ENCODE measurements at places on chromosomes 1 and 21.

DNA sequence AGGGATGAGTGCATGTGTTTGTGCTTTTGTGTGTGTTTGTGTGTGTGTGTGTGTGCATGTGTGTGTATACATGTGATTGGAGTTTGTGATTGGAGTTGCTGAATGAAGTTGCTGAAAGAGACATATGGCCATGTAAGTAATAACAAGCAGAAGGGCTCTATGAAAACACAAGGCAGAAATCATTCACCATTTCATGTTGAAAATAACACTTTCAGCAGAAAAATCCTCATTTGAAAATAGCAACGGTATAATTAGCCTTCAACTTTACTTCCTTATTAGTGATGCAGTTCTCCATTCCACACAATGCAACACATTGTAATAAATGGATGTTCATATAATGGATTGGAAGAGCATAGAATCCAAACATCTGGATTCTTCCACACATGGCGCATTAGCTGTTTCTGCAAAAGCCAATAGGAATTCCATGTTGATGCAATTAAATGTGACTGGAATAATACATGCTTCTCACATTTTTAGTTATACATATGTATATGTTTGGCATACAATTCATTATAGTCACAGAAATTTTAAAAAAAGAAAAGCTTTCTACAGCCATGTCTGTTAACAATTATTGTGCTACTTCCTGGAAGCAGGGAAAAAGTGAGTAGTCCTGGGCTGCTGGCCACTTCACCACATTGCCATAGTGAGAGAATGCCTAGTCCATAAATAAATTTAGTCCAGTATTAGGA lies 538.0 kb downstream of the LTN1 start:
- DNase-seq = no peak

- DNase-seq = no peak
Observed at GRCh38 chr1:224205438-224205840, 22.4 kb downstream of the DEGS1 start.

GRCh38 chr1:54118704-54119103 lies 34.1 kb downstream of the CDCP2 start:
- no peak for DNase-seq

GRCh38 chr1:54825696-54826095 lies 24.6 kb upstream of the TTC22 start:
- no peak for DNase-seq

DNA sequence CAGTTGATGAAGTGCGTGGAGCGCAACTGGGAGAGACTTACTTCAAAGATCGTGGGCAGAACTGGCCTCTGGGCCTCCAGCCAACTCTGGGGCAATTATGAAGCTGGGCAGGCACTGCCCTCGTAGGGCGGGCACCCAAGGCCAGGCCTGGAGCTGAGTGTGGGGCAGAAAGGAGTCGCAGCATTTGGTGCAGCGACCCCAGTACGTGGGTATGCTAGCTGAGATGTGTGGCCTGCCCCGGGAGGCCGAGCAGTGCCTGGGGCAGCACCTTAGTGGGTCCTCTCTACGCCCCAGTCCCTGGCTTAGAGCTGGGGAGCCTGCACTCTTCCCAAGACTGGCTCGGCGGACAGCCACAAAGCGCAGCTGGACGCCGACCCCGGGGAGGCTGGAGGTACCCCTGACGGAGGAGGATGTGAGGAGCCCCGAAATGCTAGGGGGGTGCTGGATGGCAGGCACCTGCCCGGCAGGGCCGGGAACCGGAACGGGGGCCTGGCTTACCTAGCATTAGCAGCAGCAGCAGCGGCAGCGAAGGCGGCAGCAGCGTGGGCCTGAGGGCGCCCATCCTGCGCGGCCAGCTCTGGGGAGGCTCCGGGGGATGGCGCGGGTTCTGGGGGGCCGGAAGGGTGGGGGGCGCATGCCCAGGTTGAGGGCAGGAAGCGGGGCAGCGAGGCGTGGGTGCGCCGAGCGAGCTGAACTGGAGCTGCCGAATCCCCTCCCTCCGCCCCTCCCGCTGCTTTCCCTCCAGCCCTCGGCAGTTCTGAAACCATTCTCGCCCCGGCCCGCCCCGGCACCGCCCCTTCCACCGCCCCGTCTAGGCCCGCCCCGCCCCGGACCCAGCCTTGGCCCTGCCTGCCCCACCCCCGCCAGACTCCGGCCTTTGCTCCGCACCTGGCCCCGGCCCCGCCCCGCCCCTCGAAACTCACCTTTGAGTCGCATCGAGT lies at the start of gene IGSF8:
IGSF8 (minus strand) TSS at position 709 of the 941 bp plus-strand sequence; CDS start at position 562, 147 bp downstream.
- no peak for DNase-seq

DNA sequence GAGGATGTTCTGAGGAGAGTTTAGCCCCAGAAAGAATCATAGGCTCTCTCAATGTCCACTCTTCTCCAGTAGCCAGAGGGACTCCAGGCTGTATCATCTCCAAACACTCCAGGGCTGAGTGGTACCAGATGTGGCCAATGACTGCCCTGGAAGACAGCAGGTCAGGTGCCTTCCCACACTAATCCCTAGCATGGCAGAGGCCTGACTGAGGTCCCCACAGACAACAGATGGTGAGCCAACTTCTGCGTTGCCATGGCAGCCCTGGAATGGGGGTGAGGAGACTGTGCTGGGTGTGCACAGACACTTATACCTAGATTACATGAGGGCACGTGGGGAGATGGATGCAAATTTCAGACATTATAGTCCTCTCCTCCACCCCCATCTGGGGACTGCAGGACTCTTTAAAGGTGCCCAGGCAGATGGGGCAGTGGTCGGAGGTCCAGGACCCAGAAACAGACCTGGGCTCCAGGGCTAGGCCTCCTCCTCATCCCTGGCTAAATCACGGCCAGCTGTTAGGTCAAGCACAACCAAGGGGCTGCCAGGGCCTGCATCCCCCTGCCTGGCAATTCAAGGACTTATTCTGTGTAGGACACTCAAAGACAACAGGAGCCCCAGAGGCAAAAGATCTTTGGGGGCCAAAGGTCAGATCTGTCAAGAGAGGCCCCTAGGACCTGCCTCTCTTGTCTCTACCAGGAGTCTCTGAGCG lies 42.9 kb downstream of the CAMK2N1 start:
- DNase-seq = no peak

DNA sequence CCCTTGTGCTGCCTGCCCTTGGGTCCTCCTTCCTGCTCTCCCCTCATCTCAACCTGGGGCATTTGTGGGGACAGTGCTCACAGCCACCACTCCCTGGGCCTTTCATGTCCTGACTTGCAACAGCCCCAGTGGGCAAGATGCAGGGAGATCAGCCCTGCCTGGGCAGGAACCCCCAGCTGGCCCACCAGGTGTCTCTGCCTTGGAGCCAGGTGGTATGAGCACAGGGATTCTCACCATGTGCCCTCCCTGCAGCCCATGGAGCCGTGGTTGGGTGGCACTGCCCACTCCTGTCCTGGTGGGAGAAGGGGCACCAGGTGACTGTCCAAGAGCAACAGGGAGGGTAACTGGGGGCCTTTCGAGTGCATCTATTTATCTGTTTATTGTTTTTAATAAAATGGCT lies 100.4 kb downstream of the AJAP1 start:
- no peak for DNase-seq

- DNase-seq = no peak
Observed at GRCh38 chr1:48263041-48263440, 40.5 kb downstream of the SLC5A9 start.

GRCh38 chr1:90717356-90717664 lies 208 bp upstream of the BARHL2 start:
- no peak for DNase-seq

- DNase-seq = no peak
Observed at GRCh38 chr1:162210196-162210595, 140.7 kb downstream of the NOS1AP start.

- no peak for DNase-seq
Observed at GRCh38 chr1:1048765-1049164, 25.3 kb downstream of the RNF223 start.

DNA sequence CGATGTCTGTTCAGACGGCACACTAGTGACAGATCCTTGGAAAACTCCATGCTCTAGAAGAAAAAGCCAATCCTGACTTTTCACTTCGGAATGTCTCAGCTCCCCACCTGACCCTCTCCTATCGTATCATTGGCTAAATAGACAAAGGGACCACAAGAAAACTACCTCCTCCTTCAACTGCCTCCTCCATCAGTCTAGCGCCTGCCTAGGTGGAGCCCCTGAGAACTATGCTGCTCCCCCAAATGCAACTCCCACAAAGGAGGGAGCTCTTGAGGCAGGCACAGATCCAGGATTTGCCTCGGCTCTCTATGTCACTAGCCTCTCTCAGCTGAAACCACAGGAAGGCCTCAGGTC lies 148.4 kb downstream of the TOMM20 start:
- DNase-seq = no peak

DNA sequence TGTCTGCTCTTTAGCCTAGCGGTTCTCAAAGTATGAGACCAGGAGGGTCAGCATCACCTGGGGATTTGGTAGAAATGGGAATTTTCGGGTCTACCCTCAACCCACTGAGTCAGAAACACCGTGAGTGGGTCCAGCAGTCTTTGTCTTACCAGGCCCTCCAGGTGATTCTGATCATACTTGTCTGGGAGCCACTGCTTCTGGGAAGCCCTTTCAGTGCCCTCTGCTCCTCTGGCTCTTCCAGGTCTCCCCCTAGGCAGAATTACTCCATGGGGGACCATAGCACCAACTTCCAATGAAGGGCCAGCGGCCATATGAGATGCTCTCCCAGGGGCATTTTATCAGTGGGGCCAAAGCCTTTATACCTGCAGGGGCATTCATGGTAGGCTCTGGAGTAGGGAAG lies 81.0 kb upstream of the ETV3 start:
- DNase-seq = no peak

DNA sequence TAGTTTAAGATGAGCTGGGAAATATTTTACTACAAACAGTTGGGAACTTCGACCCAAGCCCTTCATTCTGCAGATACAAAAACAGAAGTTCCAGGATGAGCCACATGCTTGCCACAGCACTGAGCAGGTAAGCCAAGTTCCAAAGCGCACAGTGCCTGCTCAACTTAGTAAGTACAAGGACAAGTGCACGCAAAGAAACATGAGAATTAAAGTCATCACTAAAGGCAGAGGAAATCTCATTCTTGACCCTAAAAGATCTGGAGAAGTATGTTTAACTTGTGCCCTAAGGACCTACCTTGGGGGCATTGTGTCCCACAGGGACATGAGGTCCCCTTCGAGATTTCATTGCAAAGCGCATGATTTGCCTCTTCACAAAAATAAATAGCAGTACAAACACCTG lies 1.2 kb upstream of the UBAP2L start:
- DNase-seq = no peak

DNA sequence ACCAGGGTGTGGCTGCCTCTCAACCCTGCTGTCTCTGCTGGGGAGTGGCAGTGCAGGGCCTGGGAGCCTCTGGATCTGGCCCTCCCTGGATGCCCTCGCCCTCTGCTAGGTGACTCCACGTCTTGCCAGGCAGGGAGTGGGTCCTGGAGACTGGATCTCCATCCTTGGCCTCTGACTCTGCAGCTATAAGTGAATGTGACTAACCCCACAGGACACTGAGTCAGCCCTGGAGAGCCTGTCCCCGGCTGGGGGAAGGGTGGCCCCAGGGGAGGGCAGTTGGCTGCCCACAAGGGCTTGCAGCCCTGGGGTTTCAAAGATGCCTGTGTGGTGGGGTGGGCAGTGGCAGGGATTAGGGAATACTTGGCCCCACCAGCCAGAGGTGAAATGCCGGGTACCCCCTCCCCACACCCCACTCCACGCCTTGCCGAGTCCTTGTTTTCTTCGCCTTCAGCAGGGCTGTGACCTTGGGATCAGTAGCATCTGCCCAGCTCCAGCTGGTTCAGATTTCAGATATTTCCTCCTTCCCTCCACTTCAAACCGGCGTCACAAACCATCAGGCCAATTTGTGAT lies 1.9 kb upstream of the MYBPH start:
- no peak for DNase-seq

GRCh38 chr1:40075266-40075665 lies 21.8 kb downstream of the PPT1 start:
- no peak for DNase-seq

DNA sequence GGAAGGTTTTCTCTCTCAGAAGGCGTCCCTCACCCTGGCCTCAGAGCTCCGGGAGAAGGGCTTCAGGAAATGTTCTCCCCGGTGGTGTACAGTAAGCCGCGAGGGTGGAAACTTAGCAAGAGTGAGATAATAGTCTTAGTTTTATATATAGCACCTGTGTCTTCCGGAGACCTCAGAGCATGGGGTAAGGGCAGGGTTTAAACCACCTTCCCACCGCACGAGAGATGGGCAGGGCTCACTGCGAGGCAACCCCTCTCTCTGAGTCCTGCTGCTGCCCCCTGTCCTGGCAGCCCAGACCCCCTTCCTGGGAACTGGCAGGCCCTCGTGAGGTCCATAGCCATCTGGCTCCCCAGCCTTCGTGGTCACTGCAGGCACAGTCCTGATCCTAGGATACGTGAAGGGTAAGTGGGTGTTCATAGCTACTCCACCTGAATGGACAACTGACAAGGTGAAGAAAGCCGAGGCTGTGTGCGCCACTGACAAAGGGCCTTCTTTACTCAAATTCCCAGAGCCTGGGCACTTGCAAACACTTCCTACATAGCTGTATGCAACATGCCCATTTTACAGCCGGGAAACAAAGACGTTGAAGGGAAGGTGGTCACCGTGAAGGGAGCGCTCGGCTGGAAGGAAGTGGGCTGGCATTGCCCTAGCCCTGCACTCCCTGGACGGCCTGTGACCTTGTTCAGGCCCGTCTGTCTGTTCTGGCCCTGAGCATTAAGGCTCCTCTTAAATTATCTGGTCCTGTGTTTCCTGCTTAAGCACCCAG lies 26.9 kb downstream of the ITPKB start:
- no peak for DNase-seq

DNA sequence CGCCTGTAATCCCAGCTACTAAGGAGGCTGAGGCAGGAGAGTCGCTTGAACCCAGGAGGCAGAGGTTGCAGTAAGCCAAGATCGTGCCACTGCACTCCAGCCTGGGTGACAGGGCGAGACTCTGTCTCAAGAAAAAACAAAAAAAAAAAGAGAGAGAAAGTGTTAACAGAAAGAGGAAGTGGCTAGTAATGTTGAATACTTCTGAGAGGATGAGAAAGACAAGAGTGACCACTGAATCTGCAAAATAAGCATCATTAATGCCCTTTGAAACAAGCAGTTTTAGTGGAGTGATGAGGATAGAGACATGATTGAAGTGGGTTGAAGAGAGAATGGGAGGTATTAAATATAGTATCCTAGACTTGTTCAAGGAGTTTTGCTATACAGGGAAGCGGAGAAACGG lies 11.7 kb downstream of the MPZ start:
- no peak for DNase-seq

GRCh38 chr21:38661197-38661871 lies 144.4 kb upstream of the ETS2 start:
- no peak for DNase-seq

DNA sequence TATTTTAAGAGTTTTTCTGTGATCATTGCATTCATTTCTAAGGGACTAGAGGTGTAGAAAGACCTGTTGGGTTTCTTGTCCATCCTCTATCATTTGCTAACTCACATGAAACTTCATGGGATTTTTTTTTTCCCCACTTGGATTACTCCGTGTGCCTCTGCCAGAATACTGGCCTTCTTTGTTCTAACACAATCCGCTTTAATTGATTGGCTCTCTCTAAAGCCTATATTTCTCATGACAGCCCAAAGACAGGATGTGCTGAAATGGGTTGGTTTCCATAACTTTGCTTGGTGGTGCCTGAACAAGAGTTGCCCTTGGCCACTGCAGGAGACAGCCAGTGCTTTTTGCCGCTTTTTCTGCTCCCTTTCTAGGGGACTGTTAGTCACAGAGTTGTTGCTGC lies 12.2 kb downstream of the CACHD1 start:
- no peak for DNase-seq

Data from glomerular endothelial cell (primary cell).